ENCODE measurements at places on chromosomes 4 and X.

- no peak for DNase-seq
These were observed 88.3 kb downstream of the IL15 start for GRCh38 chr4:141724646-141725045.

DNA sequence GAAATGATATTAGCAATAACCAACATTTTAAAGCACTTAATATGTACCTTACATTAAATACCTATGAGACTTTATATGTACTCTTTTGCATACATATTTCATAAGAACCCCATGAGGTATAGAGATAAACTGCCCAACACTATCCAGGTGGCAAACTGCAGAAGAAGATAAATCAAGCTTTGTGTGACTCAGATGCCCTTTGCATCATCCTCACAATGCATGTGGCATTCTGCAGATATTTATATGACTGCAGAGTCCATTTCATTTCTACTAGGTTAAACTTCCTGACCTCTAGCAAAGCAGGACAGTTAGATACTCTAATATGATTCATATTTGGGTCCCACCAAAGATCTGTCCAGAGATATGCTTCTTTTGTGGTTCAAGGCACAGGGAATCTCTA is 85.6 kb upstream of the RASGEF1B start:
- DNase-seq: no peak

GRCh38 chrX:16862829-16863228 is 7.3 kb downstream of the RBBP7 start:
- no peak for DNase-seq

- no peak for DNase-seq
These were observed 896.4 kb downstream of the TRIML1 start for GRCh38 chr4:189035654-189036053.

DNA sequence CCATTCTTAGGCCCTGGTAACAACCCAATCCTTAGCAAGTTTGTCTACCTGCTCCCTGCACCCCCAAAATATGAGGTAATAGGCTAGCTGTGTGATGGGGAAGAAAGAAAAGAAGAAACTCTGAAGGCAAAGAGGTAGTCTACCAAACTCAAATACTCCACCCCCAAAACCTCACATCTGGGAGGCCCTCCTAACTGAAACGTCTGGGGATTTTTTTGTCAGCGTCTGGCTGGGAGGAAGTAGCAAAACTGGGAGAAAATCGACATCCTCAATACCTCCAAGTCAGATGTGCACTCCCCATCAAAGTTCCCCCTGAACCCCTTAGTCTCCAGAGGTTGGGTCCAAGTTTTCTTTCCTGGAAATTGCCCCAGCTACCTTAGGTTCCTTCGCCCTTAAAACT is 1.0 kb downstream of the LAMP2 start:
- DNase-seq: no peak

DNA sequence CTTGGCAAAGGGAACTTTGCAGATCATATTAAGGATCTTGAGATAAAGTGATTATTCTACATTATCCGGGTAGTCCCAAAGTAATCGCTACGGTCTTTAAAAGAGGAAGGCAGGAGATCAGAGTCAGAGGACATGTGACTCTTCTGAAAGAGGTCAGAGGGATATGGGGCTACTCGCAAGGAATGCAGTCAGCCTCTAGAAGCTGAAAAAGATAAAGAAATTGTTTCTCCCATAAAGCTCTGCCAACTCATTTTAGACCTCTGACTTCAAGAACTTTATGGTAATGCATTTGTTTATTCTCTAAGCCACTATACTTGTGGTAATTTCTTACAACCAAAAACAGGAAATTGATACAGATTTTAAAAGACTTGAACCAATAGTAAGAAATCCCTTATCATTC is 48.6 kb downstream of the NPY5R start:
- no peak for DNase-seq

DNA sequence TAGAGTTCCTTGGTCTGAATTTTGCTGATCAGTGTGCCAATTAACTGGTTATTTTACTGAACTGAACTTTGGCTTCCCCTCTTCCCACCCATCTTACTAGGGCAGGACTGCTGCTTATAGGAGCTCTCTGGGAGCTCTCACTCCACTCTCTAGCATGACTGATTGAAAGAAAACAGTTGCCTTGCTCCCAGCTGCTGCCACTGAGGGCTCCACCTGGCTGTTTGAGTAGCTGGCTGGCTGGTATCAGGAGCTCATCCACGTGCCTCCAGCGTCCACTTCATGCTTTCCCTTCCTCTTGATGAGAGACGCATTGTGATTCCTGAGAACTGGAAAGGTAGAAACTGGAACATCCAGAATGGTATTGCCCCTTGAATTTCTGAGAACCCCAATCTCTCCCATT is 73.0 kb upstream of the KLHL13 start:
- DNase-seq: no peak

DNA sequence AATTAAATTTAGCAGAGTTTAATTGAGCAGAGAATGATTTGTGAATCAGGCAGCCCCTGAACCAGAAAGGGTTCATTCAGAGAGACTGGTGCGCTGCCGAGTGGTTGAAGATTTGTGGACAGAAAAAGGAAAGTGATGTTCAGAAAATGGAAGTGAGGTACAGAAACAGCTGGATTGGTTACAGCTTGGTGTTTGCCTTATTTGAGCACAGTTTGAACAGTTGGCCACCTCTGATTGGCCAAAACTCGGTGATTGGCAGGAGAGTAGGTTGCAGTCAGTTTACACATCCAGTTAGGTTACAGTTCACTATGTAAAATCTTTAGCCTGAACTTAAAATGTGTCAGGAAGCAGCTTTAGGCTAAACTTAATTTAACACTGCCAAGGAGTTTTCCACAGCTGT is 14.9 kb downstream of the MID1IP1 start:
- DNase-seq: no peak

DNA sequence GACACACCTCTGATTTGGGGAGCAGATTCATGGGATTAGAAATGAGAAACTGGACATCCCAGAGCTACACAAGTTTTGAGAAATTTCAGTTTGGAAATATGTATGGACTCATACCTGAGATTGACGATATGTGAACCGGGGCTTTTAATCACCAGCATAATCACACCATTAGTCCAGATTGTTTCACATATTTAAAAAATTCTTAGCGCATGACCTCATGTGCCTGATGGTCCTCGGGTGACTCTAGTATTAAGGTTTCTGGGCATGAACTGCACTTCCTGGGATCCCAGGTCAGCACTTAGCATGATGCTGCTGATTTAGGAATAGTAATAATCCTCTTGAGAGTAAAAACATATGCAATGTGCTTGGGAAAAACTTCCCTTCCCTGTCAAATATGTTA is 91.9 kb upstream of the BCOR start:
- DNase-seq: no peak

- no peak for DNase-seq
These were observed 17.0 kb upstream of the DCLK2 start for GRCh38 chr4:150061086-150061776.

GRCh38 chr4:168822481-168822880 is 187.6 kb downstream of the CBR4 start:
- no peak for DNase-seq

- no peak for DNase-seq
These were observed 246.4 kb upstream of the SLC7A11 start for GRCh38 chr4:138488533-138488932.

DNA sequence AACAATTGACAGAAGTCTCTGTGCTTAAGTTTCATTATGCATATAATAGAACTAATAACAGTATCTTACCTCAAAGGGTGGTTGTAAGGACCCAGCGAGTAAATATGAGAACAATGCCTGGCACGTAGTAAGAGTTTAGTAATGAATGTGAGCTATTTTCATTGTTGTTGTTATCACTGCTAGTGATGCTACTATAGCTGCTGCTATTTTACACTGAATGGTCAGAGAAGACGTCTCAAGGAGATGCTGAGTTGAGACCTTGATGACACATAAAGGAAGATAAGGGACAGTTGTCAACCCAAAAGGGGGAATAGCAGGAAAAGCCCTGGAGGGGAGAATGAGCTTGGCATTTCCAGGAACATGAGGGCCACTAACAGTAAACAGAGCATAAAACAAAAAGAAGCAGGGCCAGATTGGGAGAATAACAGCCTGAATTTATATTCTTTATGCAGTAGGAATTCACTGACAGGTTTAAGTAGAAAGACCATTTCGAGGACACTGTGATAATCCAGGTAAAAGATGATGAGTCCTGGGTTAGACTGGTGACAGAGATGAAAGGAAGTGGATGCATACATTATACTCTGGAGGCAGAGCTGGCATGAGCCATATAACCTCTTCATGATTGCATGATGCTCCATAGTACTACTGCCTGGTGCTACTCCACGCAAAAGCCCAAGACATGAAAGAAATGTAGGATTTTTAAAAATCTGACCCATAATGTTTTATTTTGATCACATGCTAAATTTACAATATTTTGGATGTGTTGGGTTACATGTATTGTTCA is 23.1 kb downstream of the ATP8A1 start:
- DNase-seq: no peak

DNA sequence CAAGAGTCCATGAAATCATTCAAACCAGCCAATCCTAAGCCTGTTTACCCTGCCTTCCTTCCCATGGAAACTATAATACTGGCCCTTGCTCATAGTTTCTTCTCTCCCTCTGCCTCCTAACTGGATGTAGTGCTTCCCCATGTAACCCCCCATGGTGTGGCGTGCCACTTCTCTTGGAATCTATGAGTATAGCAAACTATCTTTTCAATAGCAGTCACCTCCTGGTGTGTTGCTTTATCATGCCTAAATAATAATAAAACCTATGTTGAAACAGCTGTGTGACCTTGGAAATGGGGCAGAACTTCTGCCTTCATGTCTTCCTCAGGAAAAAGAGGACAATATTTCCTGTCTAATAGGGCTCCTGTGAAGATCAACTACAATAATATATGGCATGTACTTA is 234.8 kb upstream of the EDNRA start:
- DNase-seq: no peak

DNA sequence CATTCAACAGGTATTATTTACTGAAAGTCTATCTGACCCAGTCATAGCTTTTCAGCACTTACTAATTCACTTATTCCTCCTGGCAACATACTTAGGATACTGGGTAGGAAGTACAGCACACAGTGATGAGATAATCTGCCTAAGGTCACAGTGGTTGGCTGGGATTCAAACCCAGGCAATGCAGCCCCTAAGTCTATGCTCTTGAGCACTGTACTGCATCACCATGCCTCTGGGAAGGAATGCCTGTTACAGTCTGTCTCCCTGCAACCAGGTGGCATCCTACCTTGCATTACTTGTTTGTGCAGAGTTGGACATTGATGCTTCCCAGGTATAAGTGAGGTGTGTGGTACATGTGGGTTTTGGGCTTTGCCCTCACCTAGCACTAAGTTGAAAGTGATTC is 21.5 kb upstream of the LRAT start:
- DNase-seq: no peak

DNA sequence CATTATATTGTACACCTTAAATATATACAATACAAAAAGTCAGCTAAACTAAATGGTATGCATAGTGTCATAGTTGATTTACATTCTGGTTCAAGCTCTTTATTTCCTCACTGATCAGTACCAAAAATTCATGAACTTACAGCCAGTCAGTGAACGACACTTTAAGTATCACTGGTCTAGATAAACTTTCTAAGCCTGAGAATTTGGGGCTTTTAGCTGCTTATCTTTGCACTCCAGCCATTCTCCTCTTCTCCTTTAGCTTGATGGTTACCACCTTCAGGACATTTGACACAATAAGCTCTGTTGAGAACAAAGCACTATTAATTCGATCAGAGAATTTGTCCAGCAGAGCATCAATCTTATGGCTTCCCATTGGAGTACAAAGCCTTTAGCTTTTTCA is 83.0 kb upstream of the ALG13 start:
- no peak for DNase-seq

DNA sequence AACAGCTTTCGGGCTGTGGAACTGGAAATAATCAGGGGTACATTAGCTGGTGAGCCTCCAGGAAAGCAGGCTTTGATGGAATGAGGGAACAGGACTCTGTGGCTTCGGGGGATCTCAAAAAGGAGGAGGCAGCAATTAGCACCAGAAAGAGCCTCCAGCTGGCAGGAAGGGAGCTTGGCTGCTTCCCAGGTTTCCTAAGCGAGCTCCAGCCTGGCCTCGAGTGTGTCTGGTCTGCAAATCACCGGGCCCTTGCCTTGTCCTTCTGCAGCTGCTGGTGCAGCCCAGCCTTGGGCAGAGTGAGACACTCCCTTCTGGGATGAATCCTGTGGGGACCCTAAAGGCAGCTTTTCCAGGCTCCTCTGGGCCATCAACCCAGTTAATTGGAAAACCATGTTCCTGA is 10.7 kb upstream of the PDHA1 start:
- DNase-seq: no peak

DNA sequence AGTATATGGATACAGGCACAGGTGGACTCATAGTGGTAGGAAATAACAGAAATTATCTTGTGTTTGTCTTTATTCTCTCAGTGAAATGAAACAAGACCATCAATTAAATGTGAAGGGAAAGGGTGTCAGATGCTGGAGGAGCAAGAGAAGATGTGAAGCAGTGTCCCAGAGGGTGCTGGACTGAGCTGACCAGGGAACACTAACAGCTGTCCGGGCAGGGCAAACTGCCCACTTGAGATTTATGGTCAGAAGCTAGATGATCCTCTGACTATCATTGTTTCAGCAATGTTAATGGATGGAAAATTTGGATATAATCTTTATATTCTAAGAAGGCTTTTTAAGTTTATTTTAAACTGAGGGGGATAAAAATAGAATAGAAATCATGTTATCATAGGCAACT is 267.2 kb upstream of the SLC7A11 start:
- no peak for DNase-seq

- DNase-seq: no peak
These were observed 961.2 kb downstream of the RPA4 start for GRCh38 chrX:97844943-97845342.

DNA sequence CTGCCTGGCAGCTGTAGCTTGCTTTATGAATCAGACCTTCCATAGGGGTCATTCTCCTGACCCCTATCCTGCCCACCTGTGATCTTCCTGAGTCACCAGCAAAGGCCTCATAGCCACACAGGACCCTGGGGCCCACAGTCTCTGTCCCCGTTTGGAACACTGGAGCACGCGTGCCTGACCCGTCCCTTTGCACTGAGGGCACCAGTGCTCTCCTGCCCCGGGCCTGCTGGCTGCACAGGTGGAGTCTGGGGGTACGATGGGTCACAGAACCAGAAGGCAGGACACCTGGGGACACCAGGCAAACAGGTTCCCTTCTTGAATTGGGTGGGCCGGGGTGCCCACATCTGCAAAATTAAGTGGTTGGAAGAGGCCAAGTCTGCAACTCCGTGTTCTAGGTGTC is 97.2 kb downstream of the CPZ start:
- DNase-seq: no peak

DNA sequence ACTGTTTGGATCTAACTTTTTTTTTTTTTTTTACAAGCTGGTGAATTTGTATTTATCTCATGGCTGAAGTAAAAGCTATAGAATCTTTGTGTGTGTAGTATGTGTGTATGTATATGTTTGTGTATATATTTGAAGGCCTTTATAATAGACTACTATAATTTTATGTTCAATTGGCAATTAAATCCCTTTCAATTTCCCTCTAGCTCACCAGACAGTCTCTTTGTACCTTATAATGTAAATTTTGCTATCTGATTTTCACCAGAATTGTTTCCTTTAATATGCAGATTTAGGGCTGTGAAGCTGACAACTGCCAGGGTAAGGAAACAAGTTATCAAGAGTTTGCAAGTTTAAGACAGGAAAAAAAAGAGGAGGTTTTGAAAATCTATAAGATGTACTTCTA is 33.1 kb upstream of the MTMR8 start:
- DNase-seq: no peak

- no peak for DNase-seq
These were observed 10.4 kb downstream of the CASK start for GRCh38 chrX:41912923-41913322.

GRCh38 chr4:89105726-89106125 is 5.6 kb upstream of the TIGD2 start:
- DNase-seq: no peak
